ENCODE measurements at places on chromosomes 1 and 21. TPM values are rescaled to one million over a fixed set of nuclear protein-coding genes. Genes with fewer than 3 reads are reported as not detected.

GRCh38 chr1:18326211-18326897 is 154.4 kb upstream of the KLHDC7A start:
- DNase-seq: peak; percentile 40

DNA sequence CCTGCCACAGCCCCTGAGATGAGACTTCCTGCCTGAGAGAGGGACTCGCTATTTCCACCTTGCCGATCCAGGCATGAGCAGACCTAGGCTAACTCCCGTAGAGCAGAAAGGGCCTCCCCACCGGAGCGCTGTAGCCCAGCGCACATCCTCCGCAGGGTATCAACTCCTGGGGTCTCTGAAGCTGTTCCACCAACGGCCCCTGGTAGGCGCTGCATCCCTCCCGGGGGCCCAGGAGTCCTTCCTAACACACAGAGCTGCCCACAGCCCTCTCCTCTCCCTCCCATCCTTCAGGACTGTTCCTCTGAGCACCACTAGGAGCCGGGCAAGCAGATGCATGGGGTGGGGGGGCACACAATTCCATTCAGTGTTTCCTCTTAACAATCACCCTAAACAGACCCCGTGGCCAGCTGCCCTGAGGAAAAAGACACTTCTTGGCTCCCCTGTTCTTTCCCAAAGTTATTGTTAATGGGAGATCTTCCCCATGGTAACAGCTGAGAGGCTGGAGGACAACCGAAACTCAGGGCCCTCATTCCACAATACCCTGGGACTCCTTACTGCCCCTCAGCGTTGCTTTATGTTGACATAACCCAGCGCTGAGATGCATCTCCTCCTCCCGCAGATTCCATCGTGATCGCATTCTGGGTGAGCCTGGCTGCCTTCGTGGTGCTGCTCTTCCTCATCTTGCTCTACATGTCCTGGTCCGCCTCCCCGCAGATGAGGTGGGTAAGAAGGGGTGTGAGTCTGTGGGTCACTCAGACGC is 7.5 kb downstream of the MRAP start:
- DNase-seq: no peak

DNA sequence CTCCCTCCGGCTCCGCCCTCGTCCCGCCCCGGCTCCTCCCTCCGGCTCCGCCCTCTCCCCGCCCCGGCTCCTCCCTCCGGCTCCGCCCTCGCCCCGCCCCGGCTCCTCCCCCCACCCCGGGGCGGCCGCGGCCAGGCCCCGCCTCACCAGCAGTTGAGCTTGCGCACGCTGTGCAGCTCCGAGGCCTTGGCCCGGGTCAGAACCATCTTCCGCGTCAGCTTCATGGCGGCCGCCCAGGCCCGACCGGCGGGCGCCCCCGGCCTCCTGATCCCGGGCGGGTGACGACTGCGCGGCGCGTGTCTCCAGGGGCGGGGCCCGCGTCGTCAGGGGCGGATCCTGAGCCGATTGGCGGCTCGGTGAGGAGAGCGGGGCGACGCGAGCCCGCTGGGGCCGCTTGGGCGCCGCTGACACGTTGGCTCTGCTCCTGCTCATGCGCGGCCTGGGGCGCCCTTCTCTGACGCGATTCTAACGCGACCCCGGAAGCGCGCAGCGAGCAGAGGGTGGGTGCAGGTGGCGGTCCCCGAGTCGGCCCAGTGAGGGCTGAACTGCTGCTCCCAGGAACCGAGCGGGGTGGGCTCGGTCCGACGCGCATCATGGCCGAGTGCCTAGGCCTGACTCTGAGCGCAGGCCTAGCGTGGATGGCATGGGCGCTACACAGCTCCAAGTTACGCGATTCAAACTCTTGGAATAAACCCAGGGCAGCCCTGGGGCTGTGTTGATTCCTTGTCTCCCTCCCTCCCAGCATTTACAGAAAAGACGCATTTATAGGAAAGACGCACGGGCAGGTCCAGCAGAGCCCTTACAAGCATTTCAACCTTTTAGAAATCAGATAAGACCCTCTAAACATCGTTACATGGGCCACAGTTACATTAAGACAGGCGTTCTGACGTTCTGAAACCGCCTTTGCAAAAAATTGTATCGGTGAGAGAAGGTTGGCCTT is at the start of gene CFAP410:
CFAP410 (minus strand) TSS at position 420 of the 940 bp plus-strand sequence; CDS start at position 224, 196 bp downstream.
- DNase-seq: peak; percentile 90

- no peak for DNase-seq
Observed at GRCh38 chr1:40004857-40005256, 35.7 kb upstream of the CAP1 start.

DNA sequence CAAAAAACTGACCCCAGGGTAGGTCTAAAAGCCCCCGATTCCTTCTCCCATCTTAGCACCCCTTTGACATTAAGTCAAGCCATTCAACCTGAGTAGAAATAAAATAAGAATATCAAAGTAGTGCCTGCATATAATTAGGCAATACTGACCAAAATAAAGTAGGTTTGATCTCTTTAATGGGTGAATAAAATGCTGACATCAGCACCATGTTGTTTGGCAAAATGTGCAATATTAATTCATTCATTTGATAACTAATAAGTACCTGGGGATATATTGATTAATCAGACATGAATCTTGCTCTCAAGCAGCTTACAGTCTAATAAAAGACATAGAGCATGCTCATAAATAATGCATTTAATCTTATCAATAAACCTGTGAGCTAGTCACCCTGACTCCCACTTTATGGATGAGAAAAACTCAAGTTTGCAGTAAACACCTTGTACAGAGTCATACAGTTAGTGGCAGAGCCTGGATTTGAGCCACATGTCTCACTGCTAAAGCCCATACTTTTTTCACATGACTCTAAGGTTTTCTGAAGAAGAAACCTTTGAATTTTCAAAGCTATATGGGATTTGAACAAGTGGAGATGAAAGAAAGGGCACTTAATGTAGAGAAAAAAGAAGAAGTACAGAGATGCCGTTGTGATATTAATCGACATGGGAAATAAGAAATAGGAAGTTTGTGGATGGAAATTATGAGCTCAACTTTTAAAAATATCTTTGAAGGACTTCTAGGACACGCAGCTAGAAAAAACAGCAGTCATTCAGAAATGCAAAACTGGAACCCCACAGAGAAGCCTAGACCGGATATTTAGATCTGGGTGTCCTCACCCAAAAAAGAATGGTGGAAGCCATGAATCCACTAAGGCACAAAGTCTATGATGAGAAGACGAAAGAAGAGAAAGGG is 183.9 kb downstream of the TOMM20 start:
- no peak for DNase-seq

The RGS13 gene
- not detected for polyA plus RNA-seq

DNA sequence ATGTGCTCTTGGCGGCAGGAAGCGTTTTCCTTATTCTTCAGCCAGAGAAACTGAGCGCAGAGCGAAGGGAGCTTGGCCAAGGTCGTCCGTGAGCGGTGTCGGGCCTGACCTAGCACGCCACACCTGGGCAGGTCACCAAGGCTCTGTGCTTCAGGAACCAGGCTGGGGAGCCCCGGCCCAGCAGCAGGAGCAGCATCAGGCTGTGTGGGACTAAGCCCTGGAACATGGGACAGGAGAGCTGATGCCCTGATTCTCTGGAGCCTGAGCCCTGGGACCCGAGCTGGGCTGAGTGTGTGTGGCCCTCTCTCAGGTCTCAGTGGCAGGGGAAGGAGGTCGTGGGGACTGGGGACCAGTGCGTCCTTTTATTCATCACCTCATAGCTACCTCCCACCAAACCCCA is 65.2 kb upstream of the ABCG1 start:
- no peak for DNase-seq

DNA sequence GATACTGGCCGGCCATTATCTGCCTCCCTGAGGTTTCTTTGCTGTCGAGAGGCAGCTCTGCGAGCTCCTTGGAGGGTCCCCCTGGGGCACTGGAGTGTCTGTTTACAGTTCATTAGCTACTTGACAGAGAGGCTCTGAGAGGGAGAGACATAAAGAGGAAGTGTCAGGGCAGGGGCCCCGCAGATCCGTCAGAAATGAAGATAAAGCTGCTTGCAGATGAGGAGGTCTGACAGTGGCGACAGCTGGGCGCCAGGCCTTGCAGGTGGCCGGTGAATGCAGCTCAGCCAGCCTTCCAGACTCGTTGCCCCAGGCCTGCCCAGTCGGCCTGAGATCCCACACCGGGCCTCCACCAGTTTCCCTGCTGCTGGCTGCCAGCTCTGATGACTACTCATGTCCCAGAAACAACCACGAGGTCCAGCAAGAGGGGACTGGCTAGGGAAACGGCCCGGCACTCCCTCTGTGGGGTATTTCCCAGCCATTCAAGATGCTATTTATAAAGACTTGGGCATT is 84.7 kb downstream of the DISP3 start:
- no peak for DNase-seq

The FMOD gene
- 26.4 TPM for polyA plus RNA-seq

The ARHGAP29 gene
- polyA plus RNA-seq: 24.9 TPM

DNA sequence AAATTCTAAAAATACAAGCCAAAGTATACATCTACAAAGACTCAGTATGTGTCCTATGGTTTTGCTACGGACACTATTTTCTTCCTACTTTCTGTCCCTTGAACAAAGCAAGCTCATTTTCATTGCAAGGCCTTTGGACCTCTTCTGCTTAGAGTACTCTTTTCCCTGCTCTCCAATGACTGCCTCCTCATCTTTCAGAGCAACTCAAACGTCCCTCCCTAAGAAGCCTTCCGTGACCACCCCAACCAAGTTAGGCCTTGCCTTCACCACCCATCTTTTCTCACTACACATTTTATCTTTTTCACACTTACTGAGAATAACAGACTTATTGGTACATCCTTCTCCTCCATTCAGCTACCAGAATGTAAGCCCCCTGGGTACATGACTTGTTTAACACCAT is 39.9 kb downstream of the ENAH start:
- no peak for DNase-seq

DNA sequence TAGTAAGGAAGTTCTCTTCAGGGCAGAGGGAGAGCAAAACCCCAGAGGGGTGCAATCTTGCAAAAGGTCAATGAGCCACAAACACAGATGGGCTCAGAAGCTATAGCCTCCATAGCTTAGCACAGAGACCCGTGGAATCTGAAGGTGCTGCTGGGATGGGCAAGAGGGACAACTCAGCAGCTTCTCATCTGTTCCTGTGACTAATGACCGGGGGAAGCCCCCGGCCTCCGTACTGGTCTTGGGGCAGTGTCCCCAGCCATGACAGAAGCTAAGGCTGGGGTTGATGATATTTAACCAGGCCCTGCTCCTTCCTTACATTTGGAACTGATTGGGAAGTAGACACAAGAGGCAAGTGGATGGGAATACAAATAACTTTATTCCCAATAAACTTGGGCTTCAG is 19.1 kb downstream of the EXOC8 start:
- DNase-seq: no peak

GRCh38 chr1:31310198-31310597 is 13.4 kb downstream of the ZCCHC17 start:
- DNase-seq: no peak

GRCh38 chr1:93904228-93904627 is 5.0 kb downstream of the GCLM start:
- DNase-seq: no peak

DNA sequence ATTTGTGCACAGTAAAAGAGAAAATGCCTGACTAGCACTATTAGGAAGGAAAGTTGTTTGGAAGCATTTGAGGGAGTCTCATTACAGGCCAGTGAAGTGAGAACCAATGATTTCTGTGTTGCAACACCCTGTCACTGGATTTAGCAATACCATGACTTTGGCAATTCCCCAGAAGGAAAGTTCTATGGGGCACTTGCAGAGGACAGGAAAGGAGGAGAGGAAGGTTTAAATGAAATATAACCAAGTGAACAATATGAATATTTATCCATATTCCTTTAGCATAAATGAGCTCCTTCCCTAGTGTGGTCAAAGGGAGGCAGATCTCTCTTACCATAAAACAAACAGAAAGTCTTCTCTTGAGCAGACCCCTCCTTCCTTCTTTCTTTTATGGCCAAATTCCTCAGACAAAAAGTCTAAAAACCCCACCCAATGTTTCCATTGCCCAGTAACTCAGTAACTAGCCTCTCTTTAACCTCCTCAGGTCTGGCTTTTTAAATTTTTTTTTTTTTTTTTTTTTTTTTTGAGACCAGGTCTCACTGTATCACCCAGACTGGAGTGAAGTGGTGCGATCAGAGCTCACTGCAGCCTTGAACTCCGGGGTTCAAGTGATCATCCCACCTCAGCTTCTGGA is 5.5 kb downstream of the TLR5 start:
- DNase-seq: no peak

The MIXL1 gene
- 0.66 TPM for polyA plus RNA-seq

- peak; percentile 56 for DNase-seq
Observed at GRCh38 chr1:11314959-11315358, 42.0 kb downstream of the UBIAD1 start.

GRCh38 chr1:200136384-200136783 is 108.9 kb downstream of the NR5A2 start:
- DNase-seq: no peak

The BACE2 gene
- polyA plus RNA-seq: 17.4 TPM

GRCh38 chr1:247118946-247119446 is 14.8 kb upstream of the ZNF669 start:
- no peak for DNase-seq

DNA sequence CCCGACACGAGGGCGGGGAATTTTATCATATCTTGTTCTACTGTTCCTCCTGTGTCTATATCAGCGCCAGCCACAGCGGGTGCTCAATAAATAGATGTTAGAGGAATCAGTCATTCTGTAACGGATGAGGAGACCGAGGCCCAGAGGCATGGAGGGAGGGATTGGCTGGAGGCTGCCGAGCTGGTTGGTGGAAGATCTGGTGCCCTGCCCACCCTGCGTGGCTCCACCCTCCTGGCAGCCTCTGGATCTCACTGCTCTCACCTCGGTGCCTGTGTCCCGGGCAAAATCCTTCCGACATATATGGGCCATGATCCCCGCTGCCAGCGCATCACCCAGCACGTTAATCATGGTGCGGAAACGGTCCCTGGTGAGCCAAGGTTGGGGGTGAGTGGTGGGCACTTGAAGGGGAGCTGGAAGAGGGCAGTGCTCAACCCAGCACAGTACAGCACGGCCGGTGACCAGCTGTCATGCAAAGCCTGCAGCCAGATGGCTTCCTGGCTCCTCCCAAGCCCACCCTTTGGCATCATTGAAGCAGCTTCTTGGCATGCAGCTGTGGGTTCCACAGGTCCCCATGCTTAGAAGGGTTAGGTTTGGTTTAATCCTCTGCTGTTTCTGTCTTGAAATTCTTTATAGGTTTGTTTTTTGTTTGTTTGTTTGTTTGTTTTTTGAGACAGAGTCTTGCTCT is 26.7 kb downstream of the PODN start:
- DNase-seq: no peak

GRCh38 chr21:36654324-36654723 is 44.6 kb upstream of the SIM2 start:
- no peak for DNase-seq

DNA sequence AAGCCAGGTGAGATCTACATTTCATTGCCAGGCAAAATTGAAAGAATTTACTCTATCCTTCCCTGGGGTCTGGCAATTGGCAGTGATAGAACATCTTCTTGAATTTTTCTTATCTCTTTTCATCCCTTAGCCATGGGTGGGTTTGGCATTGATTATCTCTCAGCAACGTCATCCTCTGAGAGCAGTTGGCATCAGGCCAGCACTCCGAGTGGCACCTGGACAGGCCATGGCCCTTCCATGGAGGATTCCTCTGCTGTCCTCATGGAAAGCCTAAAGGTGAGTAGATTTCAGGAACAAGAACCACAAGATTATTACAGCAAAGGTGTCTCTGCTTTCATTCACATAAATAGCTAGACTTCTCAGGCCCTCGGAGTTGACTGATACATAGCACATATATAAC is 39.3 kb downstream of the NCF2 start:
- no peak for DNase-seq

GRCh38 chr1:9080705-9081291 is 11.4 kb upstream of the SLC2A5 start:
- DNase-seq: no peak

GRCh38 chr1:181038399-181038873 is 4.7 kb downstream of the MR1 start:
- peak; percentile 58 for DNase-seq

- peak; percentile 22 for DNase-seq
Observed at GRCh38 chr1:35885961-35886558, 3.1 kb downstream of the AGO1 start.

All from testis (tissue), 5 donors.